ENCODE measurements at places on chromosomes 6 and 20. TPM values are rescaled to one million over a fixed set of nuclear protein-coding genes. Genes with fewer than 3 reads are reported as not detected.

The BHLHE23 gene
- total RNA-seq = not detected

The ANKRD66 gene
- not detected for total RNA-seq

The TCP11 gene
- total RNA-seq = not detected

The TBC1D32 gene
- total RNA-seq = 13.0 TPM

The RCAN2 gene
- 15.7 TPM for total RNA-seq

The COL12A1 gene
- 0.26 TPM for total RNA-seq

The FERMT1 gene
- 3.5 TPM for total RNA-seq

The PSMF1 gene
- 77.5 TPM for total RNA-seq

The CASS4 gene
- not detected for total RNA-seq

The FKBP1A gene
- total RNA-seq = 181 TPM

The CDH26 gene
- 1.1 TPM for total RNA-seq

The UBE2V1 gene
- total RNA-seq = 168 TPM

The CNKSR3 gene
- total RNA-seq = 8.0 TPM

The ZBTB46 gene
- 22.0 TPM for total RNA-seq

The HTR1E gene
- 1.6 TPM for total RNA-seq

The OTOR gene
- total RNA-seq = not detected

The SPDEF gene
- total RNA-seq = 2.1 TPM

The PSORS1C1 gene
- 0.44 TPM for total RNA-seq

The HLA-DQA1 gene
- total RNA-seq = 1.2 TPM

The CLPSL1 gene
- total RNA-seq = not detected

The ID4 gene
- 38.5 TPM for total RNA-seq

The HLA-DMA gene
- 6.1 TPM for total RNA-seq

The RAB32 gene
- total RNA-seq = 31.0 TPM

The SAPCD1 gene
- 8.4 TPM for total RNA-seq

Measured in endodermal cell (in vitro differentiated cells).